ENCODE measurements at places on chromosomes 16 and 17. TPM values are rescaled to one million over a fixed set of nuclear protein-coding genes. Genes with fewer than 3 reads are reported as not detected.

GRCh38 chr17:13753771-13754170 lies 152.0 kb upstream of the HS3ST3A1 start:
- DNase-seq, result no peak

- DNase-seq, result no peak
Measured at GRCh38 chr17:48374650-48375230, 55.3 kb downstream of the SKAP1 start.

DNA sequence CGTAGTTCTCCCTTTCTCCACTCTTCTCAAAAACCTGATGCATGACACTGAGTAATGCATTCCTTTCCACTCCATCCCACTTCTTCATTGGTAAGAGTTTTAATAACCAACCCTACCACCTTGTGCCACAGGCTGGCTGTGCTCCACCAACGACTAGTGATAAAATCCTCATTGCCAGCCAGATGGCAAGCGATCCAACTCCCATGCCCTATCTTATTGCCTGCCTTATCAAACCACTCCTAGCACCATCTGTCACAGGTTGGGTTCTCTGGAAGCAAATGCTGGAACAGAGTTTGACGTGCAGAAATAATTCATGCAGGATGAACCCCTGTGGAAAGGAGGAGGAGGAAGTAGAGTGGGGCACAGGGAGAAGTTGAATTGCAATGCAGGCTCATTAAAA lies 99.5 kb downstream of the CHD9NB start:
- DNase-seq, result no peak

DNA sequence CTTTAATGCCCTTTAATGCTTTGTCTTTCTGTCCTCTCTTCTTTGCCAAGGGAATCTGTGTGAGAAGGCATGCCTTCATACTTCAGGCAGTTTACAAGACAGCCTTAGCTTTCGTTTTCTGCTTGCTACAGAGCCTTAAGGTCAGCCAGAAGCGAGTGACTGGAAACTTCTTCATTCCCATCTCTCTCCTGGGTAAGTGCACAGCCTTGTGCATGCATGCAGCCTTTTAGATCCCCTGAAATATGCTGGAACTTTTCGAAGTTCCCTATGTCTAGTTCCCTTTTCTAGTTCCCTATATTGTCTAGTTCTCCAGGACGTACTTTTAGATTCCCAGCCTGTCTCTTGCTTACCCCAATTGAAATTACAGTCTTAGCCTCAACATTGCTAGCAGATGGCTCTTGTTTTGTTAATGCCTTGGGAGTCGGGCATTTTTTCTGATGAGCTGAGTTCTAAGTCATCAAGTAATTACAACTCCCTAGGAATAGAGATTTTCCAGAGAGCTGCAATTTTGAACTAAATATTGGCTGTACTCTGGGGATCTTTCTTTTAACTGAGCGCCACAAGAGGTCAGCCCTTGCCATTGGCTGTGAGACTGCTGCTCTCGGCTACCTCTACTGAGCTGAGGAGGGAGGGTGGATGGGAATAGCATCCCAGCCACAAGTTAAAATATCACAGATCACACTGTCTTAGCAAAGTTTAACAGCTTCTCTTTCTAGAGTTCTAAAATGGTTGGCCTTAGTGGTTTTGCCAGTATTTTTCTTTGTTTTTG lies 22.7 kb upstream of the PPM1D start:
- peak; percentile 52 for DNase-seq

DNA sequence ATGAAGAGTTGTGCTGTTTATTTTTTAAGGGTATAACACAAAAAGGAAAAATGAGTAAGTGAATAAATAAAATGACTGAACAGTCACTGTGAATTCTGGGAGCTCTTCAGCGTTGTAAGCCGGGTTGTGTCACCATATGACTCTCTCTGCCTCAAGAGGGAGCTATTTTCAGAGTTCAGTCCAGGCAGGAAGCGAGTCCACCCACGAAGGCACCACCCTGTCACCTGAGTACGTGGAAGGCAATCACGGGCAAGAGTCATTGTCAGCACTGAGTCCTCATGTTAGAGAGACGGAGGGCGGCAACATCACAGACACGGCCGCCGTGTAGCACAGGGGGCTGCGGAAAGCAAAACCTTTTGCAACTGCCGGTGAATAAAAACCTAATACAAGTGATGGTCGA lies 227.6 kb downstream of the UTP18 start:
- DNase-seq, result no peak

- no peak for DNase-seq
Measured at GRCh38 chr17:6064868-6065267, 5.3 kb upstream of the WSCD1 start.

- DNase-seq, result peak; percentile 53
Measured at GRCh38 chr17:61551255-61551742, 39.7 kb downstream of the NACA2 start.

DNA sequence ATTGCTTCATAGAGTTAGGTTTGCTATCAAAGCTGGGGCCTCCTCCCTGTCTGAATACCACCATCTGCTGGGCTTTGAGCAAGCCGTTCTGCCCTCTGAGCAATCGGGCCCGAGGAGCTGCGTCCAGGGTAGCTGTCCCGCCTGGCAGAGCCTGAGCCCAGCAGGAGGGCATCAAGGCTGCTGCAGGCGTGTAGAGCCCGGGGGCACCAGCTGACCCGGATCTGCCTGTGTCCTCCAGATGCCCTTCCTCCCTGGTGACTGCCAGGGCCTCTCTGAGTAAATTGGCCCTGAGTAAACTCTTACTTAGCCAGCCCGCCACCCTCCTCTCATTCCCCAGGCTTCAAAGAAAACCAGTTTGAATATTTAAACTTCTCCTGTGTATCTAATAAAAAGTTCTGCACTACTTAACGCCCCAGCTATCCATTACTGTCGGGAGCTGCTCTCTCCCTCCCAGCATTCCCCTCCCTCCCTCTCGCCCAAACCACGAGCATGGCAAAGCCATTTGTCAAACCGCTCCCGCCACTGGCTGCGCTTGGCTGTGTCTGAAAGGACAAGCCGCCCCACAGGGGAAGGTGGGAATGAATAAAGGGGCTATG lies 16.4 kb downstream of the CDK5RAP3 start:
- DNase-seq, result peak; percentile 73

DNA sequence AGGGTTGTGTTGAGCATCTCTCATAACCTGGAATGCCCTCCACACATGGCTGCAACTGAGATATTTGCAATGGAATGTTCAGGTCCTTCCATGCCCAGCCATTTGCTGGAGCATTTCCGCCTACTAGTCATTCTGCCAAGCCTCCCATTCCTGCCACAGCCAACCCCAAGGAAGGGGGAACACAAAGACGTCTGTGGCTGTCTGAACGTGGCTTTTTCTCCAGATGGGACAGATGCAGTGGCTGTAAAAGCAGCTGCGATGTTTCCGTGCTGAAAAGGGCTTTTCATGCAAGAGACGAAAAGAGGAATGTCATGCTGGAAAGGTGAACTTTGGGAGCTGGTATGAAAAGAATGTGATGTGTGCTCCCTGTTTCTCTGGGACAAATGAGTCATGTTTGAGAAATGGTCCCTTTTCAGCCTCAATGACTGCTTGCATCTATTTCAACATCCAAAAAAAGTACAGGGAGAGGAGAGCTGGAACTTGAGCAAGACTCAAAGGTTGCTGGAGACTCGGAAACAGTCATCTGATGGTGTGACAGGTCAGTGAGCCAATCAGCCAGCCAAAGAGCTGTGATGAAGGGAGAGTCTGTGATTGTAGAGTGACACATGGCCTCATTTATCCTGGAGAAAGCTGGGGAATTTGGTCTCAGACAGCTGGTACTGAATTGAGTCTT lies 208.9 kb downstream of the SHISA9 start:
- DNase-seq, result no peak

GRCh38 chr17:78291944-78292910 lies 60.8 kb downstream of the TMEM235 start:
- no peak for DNase-seq

DNA sequence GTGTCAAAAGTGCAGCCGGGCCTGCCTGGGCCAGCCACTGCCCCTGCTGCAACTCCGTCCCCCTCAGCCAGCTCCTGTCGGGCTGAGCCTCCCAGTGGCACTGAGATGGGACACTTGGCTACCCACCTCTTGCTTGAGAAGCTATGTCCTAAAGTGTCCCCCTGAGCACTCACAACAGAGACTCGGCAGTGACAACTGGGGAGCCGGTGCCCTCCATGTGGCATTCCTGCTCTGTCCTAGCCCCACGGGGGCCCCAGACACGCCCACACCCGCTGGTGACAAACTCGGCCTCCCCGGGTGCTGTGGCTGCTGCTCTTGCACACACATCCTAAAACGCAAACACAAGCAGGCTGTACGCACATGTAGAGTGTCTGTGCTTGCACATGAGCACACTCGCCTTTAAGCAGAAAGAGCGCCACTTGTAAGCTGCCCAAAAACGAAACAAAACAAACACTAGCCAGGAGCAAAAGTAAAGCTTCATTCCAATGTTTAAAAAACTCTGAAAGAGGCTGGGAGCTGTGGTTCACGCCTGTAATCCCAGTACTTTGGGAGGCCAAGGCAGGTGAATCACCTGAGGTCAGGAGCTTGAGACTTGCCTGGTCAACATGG lies 253.9 kb downstream of the RBFOX3 start:
- peak; percentile 74 for DNase-seq

- DNase-seq, result no peak
Measured at GRCh38 chr16:56330476-56330875, 94.9 kb downstream of the AMFR start.

The CFAP97D1 gene
- polyA plus RNA-seq, result 0.09 TPM

Data from left lung (tissue), 14 donors.